Stomach (tissue), 19 donors: ENCODE measurements at places on chromosomes 7 and 10. TPM values are rescaled to one million over a fixed set of nuclear protein-coding genes. Genes with fewer than 3 reads are reported as not detected.
A peak's percentile ranks its signal among the peaks of the same experiment; 100 is the strongest.

SPDYE5 gene
- total RNA-seq = not detected

MYO3A gene
- not detected for total RNA-seq

GRCh38 chr7:147022056-147022455 is 905.5 kb downstream of the CNTNAP2 start:
- no peak overlapping the region for H3K27ac ChIP-seq
- no peaks in the 10 kb centered on the region for H3K27me3 ChIP-seq
- no peaks in the 10 kb centered on the region for H3K36me3 ChIP-seq
- no peak overlapping the region for H3K4me3 ChIP-seq

DNA sequence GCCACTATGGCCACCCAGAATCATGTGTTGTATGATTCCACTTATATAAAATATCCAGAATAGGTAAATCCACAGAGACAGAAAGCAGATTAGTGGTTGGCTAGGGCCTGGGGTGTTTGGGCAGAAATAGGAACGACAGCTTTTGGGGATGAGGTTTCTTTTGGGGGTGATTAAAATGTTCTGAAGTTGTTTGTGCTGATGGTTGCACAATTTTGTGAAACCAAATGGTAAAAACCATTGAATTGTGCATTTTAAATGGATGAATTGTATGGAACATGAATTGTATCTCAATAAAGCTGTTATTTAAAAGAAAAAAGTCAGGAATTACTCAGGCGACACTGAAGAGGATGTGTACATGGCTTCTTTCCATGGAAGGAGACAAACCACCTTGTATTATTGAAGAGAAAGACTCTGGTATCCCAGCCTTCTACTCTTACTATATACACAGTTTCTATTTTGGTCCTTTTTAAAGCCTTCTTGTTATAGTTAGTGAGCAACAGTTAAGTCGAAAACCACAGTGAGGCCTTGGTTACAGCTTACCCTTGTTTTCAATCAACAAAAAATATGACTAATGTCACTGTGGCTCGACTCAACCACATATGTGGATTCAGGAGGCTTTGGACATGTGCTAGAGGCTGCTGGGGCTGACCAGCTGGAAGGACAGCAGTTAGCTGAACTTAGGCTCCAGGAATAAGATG is 57.1 kb upstream of the KMT2E start:
- peaks cover 67% of the 10 kb centered on the region for H3K4me1 ChIP-seq
- no peak for DNase-seq
- no peak overlapping the region for H3K4me3 ChIP-seq
- H3K36me3 ChIP-seq = no peaks in the 10 kb centered on the region

- H3K4me1 ChIP-seq = no peaks in the 10 kb centered on the region
- no peak overlapping the region for H3K27ac ChIP-seq
- no peak overlapping the region for H3K4me3 ChIP-seq
- H3K36me3 ChIP-seq = no peaks in the 10 kb centered on the region
- DNase-seq = no peak
These were observed 73.0 kb upstream of the CABCOCO1 start for GRCh38 chr10:61589547-61590243.

GRCh38 chr10:132173185-132173584 is 13.6 kb upstream of the DPYSL4 start:
- no peak overlapping the region for H3K27ac ChIP-seq
- H3K36me3 ChIP-seq = peaks cover 7% of the 10 kb centered on the region
- no peak overlapping the region for H3K4me3 ChIP-seq
- no peaks in the 10 kb centered on the region for H3K4me1 ChIP-seq
- peaks cover 74% of the 10 kb centered on the region for H3K27me3 ChIP-seq
- no peak for DNase-seq

DNA sequence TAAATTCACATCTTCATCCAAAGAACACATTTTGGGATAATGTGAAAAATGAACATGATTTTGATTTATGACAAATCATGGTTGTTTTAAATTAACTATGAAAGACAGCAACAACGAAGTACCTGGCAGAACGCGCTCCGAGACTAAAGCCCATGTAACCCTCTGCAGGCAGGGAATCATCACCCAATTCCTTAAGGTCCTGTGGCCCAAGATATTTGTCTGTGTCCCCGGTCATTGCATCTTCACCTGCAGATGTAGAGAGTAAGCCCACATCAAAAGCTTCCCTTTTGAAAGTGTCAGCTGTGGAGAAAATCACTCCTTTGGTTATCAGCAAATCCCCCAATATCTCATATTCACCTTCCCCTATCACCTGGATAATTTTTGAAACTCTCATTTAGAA is 232.5 kb upstream of the CCDC6 start:
- no peak overlapping the region for H3K27ac ChIP-seq
- no peak for DNase-seq
- peaks cover 17% of the 10 kb centered on the region for H3K4me1 ChIP-seq
- no peaks in the 10 kb centered on the region for H3K27me3 ChIP-seq
- no peak overlapping the region for H3K4me3 ChIP-seq

GTF2IRD1 gene
- total RNA-seq = 9.3 TPM

- peaks cover 50% of the 10 kb centered on the region for H3K4me1 ChIP-seq
- no peaks in the 10 kb centered on the region for H3K36me3 ChIP-seq
- H3K27me3 ChIP-seq = no peaks in the 10 kb centered on the region
- H3K27ac ChIP-seq = no peak overlapping the region
- H3K4me3 ChIP-seq = no peak overlapping the region
These were observed 22.3 kb downstream of the LEP start for GRCh38 chr7:128263420-128263819.

SFRP4 gene
- total RNA-seq = 0.29 TPM

- H3K4me3 ChIP-seq = no peak overlapping the region
- DNase-seq = no peak
- no peaks in the 10 kb centered on the region for H3K4me1 ChIP-seq
These were observed 28.4 kb upstream of the RAPGEF5 start for GRCh38 chr7:22385326-22385725.

CPXM2 gene
- 9.8 TPM for total RNA-seq

DGKI gene
- under 0.01 TPM for total RNA-seq

DNA sequence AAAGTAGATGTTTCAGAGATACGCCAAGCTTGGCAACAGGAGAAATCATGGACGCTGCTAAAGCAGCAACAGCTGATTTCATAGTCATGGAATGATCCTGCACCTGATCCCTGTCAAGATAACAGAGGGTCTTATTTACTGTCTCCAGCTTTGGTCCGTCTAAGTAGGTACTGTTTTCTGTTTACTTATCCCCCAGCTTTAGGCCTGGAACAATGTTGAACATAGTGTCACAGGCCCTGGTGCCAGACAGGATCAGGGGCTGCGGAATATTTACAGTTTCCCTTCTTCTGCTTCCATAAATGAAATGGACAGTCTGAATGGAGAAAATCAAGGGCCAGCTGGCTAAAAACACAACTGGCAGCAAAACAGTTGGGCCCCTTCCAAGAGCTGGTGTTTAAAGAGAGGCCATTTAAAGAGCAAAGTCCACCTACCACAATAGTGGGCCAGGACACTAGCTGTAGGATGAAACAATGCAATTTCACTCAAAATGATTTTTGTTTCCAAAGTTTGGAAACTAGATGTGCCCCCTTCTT is 2.9 kb downstream of the GPR37 start:
- H3K36me3 ChIP-seq = no peaks in the 10 kb centered on the region
- no peak overlapping the region for H3K4me3 ChIP-seq
- peak; percentile 52 for DNase-seq
- H3K27ac ChIP-seq = peak overlapping the region; percentile 32

- H3K27ac ChIP-seq = peak overlapping the region; percentile 58
- peaks cover 52% of the 10 kb centered on the region for H3K36me3 ChIP-seq
- no peaks in the 10 kb centered on the region for H3K27me3 ChIP-seq
- peaks cover 75% of the 10 kb centered on the region for H3K4me1 ChIP-seq
These were observed 47.8 kb downstream of the NOD1 start for GRCh38 chr7:30430777-30431176.

GRCh38 chr10:120897343-120897742 is 46.2 kb downstream of the WDR11 start:
- H3K4me1 ChIP-seq = no peaks in the 10 kb centered on the region
- no peak overlapping the region for H3K27ac ChIP-seq
- H3K4me3 ChIP-seq = no peak overlapping the region
- no peak for DNase-seq
- no peaks in the 10 kb centered on the region for H3K27me3 ChIP-seq
- H3K36me3 ChIP-seq = peaks cover 63% of the 10 kb centered on the region

KCND2 gene
- not detected for total RNA-seq

DNA sequence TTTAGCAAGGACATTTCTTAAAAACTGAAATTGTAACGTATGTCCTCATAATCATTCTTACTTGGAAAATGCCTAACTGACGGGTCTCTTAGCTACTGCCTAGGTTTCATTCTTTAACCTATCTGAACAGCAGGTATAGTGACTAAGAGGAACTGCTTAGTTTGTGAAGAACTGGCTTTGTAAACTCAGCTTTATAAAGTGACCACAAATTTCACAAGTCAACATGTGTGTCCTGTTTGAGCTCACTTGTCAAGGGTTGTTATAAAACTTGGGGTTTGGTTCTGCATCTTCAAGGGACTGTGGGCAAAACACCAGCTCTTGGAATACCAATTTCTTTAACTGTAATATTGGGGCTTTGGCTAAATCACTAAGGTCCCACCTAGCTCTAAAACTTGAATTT is 32.2 kb downstream of the MRPS33 start:
- no peaks in the 10 kb centered on the region for H3K27me3 ChIP-seq
- H3K4me3 ChIP-seq = no peak overlapping the region
- no peak overlapping the region for H3K27ac ChIP-seq
- no peaks in the 10 kb centered on the region for H3K36me3 ChIP-seq

NKX2-3 gene
- total RNA-seq = not detected

GRCh38 chr7:156618780-156619367 is 21.7 kb upstream of the RNF32 start:
- DNase-seq = no peak
- H3K27me3 ChIP-seq = no peaks in the 10 kb centered on the region
- no peak overlapping the region for H3K4me3 ChIP-seq
- no peak overlapping the region for H3K27ac ChIP-seq
- H3K36me3 ChIP-seq = no peaks in the 10 kb centered on the region

C10orf67 gene
- total RNA-seq = not detected

MMS19 gene
- total RNA-seq = 57.2 TPM

GRCh38 chr7:136303162-136303561 is 326.0 kb upstream of the MTPN start:
- no peaks in the 10 kb centered on the region for H3K36me3 ChIP-seq
- no peak overlapping the region for H3K27ac ChIP-seq
- no peaks in the 10 kb centered on the region for H3K4me1 ChIP-seq
- no peaks in the 10 kb centered on the region for H3K27me3 ChIP-seq
- no peak overlapping the region for H3K4me3 ChIP-seq

TMEM196 gene
- total RNA-seq = not detected

DNA sequence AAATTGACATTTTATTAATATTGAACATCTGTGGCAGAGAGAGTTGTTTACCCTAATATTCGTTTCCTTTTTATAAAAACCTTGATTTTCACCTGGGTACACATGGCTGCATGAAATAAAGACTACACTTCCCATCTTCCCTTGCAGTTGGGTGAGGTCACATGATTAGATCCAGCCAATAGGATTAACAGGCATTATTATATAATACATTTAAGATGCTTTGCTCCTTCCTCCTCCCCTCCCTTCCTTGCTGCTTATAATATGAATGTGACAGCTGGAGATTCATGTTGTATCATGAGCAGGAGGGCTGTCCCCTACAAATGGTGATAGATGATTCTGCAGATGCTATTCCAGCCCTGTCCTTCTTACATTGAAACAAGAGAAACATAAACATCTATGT is 146.6 kb downstream of the SH2D4B start:
- no peak for DNase-seq
- H3K27ac ChIP-seq = no peak overlapping the region
- H3K4me3 ChIP-seq = no peak overlapping the region
- H3K36me3 ChIP-seq = no peaks in the 10 kb centered on the region

DNA sequence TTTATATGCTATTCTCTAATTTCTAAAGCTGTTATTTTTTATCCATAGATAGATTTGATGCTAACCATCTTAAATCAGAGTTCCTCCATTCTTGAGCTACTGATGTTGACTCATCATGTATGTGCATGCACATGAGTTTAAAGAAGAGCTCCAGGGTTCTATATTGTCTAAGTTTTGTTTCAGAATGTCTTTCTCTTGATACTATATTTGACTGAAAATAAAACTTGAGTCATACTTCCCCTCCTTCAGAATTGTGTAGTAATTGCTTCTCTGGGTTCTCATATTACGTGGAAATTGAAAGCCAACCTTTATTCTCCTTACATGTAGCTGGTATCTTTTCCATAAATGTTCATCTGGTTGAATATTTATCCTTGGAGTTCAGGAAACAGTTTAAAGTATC is 89.4 kb downstream of the LRRTM3 start:
- DNase-seq = no peak
- no peak overlapping the region for H3K27ac ChIP-seq
- no peaks in the 10 kb centered on the region for H3K36me3 ChIP-seq
- no peak overlapping the region for H3K4me3 ChIP-seq

- DNase-seq = no peak
- no peaks in the 10 kb centered on the region for H3K27me3 ChIP-seq
- H3K27ac ChIP-seq = no peak overlapping the region
- H3K4me3 ChIP-seq = no peak overlapping the region
- no peaks in the 10 kb centered on the region for H3K36me3 ChIP-seq
- H3K4me1 ChIP-seq = no peaks in the 10 kb centered on the region
These were observed 411.8 kb downstream of the ETV1 start for GRCh38 chr7:13577566-13578145.

TRIM73 gene
- total RNA-seq = not detected

DNA sequence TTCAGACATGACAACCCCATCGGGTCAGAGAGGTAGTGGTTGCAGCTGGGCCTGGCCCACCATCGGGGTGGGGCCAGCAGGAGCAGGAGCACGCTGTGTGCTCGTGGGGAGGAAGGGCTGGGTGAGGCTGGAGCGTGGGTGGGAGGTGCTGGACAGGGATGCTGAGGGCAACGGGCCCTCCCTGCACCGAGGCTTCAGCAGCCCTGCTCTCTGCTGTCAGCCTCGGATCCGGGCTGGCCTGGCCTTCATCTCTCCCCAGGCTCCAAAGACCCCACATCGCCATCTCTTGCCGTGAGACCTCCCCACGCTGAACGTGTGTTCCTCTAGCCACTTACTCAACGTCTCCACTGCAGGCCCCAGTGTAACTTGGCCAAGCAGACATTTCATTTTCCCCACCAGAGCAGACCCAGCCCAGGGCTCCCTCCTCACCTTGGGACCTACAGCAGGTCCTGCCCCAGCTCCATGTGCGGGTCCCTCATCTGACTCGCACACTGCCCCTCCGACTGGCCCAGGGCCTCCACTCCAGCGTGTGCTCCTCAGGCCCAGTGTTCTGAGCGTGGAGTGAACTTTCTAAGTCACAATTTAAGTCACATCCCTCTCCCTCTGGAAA is 462.4 kb downstream of the DNAJB6 start:
- no peak for DNase-seq
- H3K4me1 ChIP-seq = no peaks in the 10 kb centered on the region
- no peaks in the 10 kb centered on the region for H3K36me3 ChIP-seq

- no peak for DNase-seq
- no peak overlapping the region for H3K27ac ChIP-seq
- no peaks in the 10 kb centered on the region for H3K27me3 ChIP-seq
- no peaks in the 10 kb centered on the region for H3K36me3 ChIP-seq
- H3K4me1 ChIP-seq = no peaks in the 10 kb centered on the region
- no peak overlapping the region for H3K4me3 ChIP-seq
These were observed 30.7 kb upstream of the TEX47 start for GRCh38 chr7:88826222-88826621.

CLEC2L gene
- not detected for total RNA-seq

GRCh38 chr10:124076148-124076733 is 17.2 kb downstream of the CHST15 start:
- no peak overlapping the region for H3K4me3 ChIP-seq
- no peaks in the 10 kb centered on the region for H3K27me3 ChIP-seq
- H3K36me3 ChIP-seq = no peaks in the 10 kb centered on the region
- DNase-seq = no peak
- H3K27ac ChIP-seq = no peak overlapping the region
